DMS79 (cell line): ENCODE measurements at places on chromosomes 3 and 15.

DNA sequence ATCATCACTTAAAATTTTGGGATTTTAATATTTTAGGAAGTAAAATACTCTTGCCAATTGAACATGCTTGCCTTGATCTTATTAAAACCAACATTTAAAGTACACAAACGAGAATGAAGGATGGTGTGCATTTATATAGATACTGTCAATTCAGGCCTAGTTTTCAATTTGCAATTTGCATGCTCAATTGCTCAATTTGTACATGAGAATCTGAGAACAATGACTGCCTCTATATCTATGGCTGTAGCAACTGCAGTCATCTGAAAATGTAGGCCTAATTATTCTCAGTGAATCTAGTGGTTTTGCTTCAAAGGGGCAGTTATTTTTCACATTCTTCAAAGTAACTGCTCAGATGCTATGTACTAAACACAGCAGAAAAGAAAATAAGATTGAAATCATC, 18.8 kb downstream of the ZBBX start:
- no peak for DNase-seq

- no peak for DNase-seq
These were observed 57.4 kb upstream of the PPARG start for GRCh38 chr3:12231431-12231830.

- DNase-seq, result no peak
These were observed 86.6 kb upstream of the GSK3B start for GRCh38 chr3:120180731-120181412.

- no peak for DNase-seq
These were observed 206.6 kb upstream of the PPP2R3A start for GRCh38 chr3:135758961-135759360.

- DNase-seq, result no peak
These were observed 797 bp downstream of the MAP3K13 start for GRCh38 chr3:185363662-185364203.

GRCh38 chr15:67039384-67040075, 25.9 kb upstream of the SMAD3 start:
- DNase-seq, result no peak

GRCh38 chr3:142947352-142947751, 16.1 kb downstream of the PAQR9 start:
- DNase-seq, result no peak

- DNase-seq, result no peak
These were observed 27.6 kb upstream of the UBP1 start for GRCh38 chr3:33467786-33468185.

DNA sequence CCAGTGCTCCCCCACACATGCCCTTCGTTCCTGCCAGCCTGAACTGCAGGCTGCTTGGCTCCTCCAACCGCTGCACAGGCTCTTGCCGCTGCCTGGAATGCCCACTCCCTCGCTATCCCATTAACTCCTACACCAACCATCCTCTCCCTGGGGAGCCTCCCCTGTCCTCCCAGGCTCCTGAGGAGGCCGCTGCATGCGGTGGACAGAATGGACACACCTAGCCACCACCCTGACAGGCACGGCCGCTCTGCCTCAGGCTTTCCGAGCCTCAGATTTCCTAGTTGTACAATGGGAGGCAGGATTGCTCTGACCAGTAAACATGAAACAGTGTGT, 2.3 kb downstream of the PLXNB1 start:
- no peak for DNase-seq

- DNase-seq, result no peak
These were observed 129.1 kb downstream of the SHQ1 start for GRCh38 chr3:72719137-72719536.

DNA sequence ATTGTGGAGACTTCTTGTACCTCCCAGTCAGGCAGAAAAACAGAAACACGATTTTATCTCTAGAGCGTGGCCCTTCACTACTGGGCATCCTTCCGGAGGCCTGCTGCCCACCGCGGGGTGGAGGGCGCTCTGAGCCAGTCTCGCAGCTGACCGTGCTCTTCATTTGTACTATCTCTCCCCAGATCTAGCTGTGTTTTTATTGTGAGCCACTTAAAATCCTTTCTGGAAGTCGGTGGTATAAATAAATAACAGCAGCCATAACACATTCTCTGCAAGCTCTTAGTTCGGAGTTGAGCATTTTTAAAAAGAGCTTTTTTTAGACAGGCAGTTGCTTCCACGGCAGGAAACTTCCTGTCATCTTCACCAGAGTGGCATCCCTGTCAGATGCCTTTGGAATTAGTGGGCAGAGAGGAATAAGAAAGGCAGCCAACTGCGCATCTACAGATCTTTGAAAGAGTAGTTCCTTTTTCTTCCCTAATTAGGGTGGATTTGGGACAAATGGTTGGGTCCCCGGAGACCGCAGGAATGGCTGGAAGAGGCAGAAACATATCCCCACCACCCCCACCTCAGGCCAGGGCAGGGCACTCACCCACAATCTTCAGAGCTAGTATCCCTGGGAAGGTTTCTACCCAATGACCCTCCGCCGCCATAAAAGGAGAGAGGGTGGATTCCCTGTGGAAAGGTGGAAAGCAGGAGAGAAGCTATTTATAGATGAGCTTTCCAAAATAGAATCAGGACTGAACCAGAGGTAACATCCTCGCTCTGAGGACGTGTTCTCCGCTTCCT, 91.1 kb downstream of the TOP2B start:
- no peak for DNase-seq

GRCh38 chr3:171328419-171329082, 131.7 kb downstream of the TNIK start:
- no peak for DNase-seq

GRCh38 chr3:185760088-185760487, 64.8 kb downstream of the IGF2BP2 start:
- DNase-seq, result no peak

DNA sequence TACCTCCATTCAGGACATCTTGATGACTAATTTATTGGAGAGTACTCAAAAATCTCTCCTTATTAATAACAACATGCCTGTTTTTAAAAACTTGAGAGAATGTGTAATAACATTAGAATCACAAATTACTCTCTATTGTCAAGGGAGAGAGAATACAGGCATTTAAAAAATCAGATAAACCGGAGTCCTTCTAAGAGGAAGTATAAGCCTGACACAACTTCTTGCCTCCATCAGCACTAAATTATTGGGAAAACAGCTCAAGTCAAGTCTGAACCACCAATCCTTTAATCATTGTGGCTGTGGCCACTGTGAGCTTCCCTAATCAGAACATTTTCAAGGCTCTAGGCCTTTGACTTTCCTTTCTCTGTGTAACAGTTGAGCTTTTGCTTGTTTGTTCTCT, 38.0 kb downstream of the SSR3 start:
- no peak for DNase-seq

DNA sequence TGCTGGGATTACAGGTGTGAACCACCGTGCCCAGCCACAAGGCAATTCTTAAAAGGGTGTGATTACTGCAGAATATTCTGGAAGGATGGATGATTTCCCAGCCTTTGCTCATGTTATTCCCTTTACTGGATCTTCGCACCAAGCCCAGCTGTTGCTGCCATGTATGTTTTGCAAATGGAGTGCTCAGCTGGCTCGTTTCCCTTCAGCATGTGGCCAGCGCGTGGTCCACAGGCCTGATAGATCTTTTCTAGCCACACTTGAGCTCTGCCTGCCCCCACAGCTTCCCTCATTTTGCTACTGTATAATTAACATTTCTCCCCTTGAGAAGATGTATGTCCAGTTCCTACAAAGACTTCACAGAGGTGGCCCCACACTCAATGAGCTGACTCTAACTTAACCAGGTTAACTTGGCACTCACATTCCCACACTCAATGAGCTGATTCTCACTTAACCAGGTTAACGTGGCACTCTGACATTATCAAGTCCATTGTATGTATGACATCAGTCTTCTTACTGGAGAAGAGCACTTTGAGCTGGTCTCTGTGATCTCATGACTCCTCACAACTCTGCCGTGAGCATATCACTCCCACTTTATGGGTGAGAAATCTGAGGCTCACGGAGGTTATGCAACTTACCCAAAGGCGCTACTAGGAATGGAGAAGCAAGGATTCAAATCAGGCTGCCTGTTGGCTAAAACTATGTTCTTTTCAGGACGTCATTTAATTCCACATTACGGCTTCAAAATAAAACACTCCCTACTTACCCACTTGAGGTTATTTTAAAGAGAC, 49.2 kb downstream of the TM4SF4 start:
- DNase-seq, result no peak

DNA sequence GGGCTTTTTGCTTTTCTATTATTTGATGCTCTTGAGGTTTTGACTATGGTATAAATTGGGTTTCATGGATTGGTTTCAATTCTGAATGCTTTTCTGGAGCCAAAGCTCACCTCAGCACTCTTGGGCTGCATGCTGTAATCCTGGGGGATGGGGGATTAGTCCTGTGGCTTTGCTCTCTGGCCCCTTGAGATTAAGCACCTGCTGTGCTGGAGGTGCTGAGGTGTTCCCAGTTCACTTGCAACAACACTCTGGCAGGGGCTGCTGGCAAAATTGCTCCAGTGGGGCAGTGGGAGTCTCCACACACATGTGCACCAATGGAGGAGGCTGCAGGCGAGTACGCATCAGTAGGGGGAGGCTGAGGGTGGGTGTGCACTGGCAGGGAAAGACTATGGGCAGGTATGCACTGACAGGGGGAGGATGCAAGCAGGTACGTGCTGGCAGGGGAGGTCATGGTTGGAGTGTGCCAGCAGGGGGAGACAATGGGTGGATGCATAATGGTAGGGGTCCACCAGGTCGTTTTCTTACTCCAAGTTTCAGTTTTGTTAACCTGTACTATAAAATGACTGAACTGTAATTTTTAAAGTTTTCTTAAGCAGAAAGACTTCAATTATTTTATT, 489.2 kb downstream of the FGF12 start:
- no peak for DNase-seq

DNA sequence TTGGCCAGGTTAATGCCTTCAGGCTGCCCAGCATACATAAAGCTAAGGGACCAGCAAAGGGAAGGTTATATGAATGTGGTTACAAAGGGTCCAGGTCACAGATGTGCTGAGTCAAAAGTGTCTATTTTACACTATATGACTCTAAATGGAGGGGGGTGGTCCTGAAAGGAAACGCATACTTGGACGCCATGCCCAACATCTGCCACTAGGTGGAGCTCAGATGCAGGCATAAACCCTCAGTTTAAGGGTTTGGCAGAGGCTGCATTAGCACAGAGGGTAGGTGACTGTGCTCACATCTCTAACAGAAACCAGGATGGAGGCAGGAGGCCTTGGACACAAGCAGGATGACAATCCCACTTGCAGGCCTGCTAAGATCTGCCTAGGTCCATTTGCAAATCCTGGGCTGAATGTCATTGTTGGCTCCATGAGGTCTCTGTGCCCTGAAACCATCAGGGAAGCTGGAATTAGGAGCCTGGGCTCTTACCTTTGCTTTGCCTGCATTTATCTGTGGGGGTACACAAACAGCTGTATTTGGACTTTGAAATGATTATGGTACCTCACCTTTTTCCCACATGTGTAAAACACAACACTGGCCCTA, 55.8 kb downstream of the ZNF621 start:
- peak; percentile 2 for DNase-seq

DNA sequence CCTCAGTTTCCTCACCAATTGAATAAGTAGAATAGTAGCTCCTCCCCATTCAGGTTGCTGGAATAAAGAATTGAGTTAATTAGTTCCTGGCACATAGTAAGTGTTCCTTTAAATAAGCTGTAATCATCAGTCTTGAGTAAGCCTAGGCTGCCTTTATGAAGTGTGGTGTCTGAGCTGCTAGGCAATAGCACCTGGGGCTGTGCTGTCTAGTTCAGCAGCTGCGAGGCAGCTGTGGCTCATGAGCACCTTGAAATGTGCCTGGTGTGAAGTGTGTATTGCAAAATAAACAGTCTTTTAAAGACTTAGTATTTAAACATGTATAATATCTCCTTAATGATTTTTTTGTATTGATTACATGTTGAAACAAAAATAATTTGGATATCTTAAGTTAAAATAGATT, 77.6 kb downstream of the TOP2B start:
- DNase-seq, result no peak

DNA sequence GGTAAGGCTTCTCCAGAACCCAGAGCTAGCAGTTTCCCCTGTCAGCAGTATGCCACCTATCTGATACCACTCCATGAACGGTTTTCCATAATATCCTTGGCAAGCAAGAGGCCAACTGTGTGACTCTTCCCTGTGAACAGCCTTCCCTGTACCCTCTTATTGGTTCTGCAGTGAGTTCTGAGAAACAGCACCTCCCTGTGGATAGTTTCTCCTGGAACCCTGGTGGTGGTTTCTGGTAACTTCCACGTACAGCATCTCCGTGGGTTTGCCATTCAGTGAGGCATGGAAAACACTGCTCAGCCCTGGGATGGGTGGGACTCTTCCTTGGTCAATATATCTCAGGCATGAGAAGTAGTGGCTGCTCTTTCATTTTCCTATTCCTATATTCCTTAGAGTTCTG, 19.4 kb upstream of the SERPINI2 start:
- no peak for DNase-seq

DNA sequence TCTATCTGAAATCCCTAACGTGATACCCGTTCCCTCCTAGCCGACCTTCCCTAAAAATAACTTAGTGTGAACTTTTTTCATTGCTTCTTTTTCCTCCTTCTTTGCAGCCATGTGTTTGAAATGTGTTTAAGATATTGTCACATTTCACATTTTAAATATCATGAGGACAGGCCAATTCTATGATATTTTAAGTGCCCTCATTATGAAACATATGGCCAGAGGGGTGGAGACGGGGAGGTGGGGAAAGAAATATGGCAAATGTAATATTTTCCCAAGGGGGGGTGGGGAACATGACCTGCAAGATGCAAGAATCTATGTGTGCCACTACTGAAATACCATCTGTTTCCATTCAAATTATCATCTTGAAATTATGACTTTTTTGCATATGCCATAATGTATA, 1039.2 kb downstream of the AGBL1 start:
- no peak for DNase-seq

DNA sequence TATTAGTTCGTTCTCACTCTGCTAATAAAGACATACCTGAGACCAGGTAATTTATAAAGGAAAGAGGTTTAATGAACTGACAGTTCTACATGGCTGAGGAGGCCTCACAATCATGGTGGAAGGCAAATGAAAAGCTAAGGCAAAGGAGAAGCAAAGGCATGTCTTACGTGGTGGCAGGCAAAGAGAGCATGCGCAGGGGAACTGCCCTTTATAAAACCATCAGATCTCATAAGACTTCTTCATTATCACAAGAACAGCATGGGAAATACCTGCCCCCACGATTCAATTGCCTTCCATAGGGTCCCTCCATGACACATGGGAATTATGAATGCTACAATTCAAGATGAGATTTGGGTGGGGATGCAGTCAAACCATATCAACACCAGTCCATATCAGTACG, 133.5 kb downstream of the ZNF621 start:
- no peak for DNase-seq
